Activated CD8-positive, alpha-beta memory T cell treated with anti-CD3 and anti-CD28 coated beads for 48 hours (primary cell): ENCODE measurements at places on chromosomes 16 and 17.

GRCh38 chr16:19688396-19689024, 29.5 kb downstream of the KNOP1 start:
- no peak for DNase-seq

GRCh38 chr16:87931504-87931903, 4.8 kb downstream of the CA5A start:
- no peak for DNase-seq

DNA sequence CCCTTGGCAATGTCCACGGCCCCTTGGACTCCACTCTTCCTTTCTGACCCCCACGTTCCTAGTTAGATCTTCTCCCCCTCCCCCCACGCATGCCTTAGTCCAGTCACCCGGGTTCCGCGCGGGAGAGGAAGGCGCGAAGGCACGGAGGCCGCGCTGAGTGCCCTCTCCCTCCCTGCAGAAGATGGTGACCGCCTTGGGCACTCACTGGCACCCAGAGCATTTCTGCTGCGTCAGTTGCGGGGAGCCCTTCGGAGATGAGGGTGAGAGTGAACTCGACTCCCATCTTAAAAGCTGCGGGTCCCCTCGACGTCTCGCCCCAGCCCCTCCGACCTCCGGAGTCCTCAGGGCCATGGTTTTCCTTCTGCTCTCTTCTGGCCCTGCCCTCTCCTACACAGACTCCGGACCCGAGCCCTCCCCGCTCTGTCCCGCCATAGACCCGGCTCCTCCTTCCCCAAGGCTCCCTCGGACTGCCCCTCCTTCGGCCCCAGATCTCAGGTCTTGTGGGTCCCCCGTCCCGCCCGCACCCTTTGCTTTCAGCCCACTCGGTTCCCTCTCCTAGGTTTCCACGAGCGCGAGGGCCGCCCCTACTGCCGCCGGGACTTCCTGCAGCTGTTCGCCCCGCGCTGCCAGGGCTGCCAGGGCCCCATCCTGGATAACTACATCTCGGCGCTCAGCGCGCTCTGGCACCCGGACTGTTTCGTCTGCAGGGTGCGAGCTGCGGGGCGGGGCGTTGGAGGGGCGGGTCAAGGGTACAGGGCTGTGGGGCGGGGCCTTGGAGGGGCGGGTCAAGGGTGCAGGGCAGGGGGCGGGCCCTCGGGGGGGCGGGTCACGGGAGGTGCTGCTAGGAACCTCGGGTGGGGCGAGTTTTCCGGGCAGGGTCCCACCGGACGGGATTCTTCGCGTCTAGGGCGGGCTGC, 4.6 kb downstream of the TGFB1I1 start:
- peak; percentile 76 for DNase-seq

GRCh38 chr17:29579866-29580771, 9.3 kb downstream of the GIT1 start:
- DNase-seq, result no peak

GRCh38 chr16:48335961-48336360, 49.3 kb downstream of the SIAH1 start:
- DNase-seq, result no peak

DNA sequence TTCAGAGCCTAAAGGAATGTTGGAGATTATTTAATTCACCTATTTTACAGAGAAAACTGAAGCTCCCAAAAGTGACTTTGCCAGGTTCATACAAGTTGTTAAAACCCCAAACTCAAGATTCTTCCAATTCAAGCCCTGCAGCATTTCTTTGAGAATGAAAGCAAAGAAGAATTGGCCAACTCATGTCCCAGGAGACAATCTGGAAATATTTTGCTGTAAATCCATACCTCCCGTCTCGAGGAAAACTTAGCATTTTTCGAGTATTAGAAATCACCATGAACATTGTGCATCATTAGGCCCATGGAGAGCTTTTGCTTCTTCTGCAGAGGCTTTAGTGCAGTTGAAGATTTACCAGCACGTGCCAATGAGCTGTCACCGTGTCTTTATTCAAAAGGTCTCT, 176.4 kb upstream of the KCNJ16 start:
- no peak for DNase-seq

GRCh38 chr17:37191219-37191618, 184.6 kb upstream of the C17orf78 start:
- DNase-seq, result no peak

- no peak for DNase-seq
Observed at GRCh38 chr16:79672524-79672923, 72.0 kb upstream of the MAF start.

DNA sequence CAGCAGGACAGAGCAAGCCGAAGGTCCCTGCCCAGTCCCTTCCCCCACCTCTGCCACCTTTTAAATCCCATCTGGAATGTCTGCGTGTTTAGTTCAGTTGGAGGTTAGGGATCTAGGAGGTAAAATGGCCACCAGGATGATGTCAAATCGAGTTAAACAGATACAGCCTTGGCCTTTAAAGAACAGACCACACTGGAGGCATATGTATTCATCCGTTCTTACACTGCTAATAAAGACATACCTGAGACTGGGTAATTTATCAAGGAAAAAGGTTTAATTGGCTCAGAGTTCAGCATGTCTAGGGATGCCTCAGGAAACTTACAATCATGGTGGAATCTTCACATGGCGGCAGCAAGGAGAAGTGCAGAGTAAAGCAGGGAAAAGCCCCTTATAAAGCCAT, 167.8 kb upstream of the CACNG5 start:
- DNase-seq, result no peak

DNA sequence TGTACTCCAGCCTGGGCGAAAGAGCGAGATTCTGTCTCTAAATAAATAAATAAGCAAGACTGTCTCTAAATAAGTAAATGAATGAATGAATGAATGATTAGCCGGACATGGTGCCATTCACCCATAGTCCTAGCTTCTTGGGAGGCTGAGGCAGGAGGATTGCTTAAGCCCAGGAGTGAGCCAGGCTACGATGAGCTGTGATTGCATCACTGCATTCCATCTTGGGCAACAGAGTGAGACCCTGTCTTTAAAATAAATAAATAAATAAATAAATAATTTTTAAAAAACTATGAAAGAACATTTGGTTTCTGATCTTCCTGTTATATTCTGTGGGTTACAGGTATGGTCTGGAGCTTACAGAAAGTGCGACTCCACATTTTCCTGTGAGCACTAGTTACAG, 65.0 kb downstream of the C17orf58 start:
- DNase-seq, result no peak

GRCh38 chr17:68443972-68444464, 13.3 kb downstream of the WIPI1 start:
- no peak for DNase-seq

- DNase-seq, result no peak
Observed at GRCh38 chr17:55845385-55845784, 94.5 kb downstream of the PCTP start.

- no peak for DNase-seq
Observed at GRCh38 chr17:36196131-36196486, 449 bp downstream of the CCL3L1 start.

DNA sequence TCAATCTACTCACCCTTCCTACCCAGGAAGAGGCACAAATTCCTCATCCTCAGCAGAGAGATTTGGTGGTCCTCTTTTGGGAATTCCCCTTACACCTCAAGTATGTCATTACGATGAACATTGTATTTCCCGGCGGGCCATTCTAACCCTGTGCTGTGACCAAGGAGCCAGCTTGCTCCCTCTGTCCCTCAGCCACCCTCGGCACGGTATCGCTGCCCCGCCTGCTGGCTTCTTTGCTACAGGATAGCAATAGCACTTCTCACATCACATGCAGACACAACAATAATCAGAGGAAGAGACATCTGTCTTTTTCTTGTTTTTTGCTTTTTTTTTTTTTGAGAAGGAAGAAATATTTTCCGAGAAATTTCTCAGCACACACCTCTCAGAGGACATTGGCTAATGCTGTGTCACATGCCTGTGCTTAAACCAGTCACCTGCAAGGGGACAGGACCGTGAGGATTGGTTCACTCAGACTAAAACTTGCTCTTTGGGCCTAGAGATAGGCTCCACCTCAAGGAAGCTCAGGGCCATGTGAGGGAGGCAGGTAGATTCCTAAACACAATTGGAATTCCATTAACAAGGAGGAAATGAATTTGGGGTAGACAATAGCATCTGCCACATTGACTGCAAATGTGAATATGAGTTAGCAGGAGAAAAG, 41.2 kb downstream of the TMC5 start:
- DNase-seq, result no peak

DNA sequence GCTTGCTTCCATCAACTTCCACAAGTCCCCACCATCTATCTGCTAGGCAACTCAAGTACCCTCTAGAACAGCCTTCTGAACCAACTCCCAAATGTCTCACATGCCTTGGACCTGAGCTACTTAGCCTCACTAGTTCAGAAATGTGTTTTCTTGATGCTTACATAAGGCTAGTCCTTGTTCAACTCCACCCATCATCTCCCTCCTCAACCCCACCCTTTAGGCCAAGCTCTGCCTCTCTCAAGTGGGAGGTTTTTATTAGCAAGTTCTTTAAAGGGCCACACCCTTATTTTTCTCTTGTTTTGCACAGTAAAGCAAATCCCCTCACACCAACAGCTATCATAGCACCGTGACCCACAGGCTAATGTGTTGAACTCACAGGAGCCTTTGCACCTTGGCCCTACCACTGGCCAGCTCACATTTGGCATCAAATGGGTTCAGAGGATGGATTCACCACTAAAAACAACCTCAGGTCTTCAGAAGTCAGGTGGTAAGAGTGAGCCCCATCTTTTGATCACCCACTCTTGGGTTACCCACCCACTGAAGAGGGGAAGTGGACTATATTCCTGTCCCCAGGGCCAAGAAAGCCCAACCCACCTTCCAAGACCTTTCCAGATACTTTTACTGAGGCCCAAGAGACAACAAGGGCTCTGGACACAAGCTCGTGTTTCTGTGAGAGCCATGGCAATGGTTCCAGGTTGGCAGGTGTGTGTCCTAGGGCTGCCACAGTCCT, 12.2 kb downstream of the PIK3R5 start:
- DNase-seq, result no peak

GRCh38 chr16:3971706-3972105, 91.2 kb upstream of the CREBBP start:
- DNase-seq, result no peak

DNA sequence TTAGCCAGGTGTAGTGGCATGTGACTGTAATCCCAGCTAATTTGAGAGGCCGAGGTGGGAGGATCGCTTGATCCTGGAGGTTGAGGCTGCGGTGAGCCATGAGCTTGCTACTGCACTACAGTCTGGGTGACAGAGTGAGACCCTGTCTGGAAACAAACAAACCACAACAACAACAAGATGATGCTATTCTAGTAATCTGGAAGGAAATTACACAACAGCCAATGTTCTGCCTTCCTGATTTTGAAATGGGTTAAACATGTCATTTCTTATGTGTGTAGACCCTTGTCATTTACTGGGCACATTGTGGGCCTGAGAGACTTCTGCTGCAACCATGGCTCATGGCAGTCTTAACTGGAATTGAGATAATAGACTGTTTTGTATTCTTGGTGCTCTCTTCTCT, 5.9 kb downstream of the COQ7 start:
- DNase-seq, result no peak

DNA sequence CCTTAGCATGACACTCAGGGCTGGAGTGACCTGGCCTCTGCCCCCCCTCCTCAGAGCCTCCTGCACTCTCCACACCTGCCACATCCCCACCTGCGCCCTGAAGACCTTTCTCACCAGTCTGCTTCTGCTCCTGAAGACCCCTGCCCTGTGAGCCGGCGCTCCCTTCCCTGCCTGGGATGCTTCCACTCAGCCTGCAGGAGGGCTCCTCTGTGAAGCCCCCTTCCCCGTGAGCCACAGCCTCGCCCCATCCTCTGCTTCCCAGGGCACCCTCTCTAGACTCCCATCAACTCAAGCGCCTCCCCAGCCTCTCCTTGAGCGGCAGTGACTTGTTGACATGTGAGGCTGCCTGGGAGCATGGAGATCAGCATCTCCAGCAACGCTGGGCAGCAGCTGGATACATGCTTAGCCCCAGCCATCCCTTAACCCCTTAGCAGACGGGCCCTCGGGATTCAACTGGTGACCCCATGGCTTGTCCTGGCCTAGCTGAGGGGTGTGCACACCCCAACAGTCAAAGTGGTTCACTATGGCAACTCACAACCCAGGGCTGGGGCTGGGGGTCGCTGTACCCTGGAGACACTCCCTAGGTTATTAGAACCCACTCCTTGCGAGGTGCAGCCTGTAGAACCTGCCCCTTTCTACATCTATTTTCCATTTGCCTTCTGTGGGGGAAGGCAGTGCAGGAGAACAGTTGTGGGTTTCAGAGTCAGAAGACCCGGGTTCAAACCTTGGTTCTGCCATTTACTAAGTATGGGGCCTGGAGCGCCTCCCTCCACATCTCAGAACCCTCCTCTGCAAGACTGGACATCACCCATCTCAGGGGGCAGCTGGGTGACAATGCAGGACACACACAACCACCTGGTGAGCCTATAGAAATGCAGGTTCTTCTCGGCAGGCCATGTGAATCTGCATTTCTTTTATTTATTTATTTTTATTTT, 21.5 kb downstream of the TMEM235 start:
- DNase-seq, result no peak

GRCh38 chr17:78583091-78583490, 5.9 kb upstream of the DNAH17 start:
- DNase-seq, result no peak

GRCh38 chr17:19726631-19727376, 10.4 kb upstream of the SLC47A2 start:
- no peak for DNase-seq

DNA sequence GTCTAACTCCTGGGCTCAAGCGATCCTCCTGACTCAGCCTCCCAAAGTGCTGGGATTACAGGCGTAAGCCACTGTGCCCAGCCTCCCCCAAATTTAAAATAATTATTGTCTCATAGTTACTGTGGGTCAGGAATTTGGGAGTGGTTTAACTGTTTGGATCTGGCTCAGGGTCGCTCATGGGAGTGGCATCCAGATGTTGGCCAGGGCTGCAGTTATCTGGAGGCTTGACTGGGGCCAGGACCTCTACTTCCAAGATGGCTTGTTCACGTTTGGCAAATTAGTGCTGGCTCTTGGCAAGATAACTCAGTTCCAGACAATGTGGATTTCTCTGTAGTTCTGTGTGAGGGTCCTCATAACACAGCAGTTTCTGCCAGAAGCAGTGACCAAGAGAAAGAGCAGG, 8.0 kb downstream of the TEN1 start:
- DNase-seq, result no peak

- DNase-seq, result no peak
Observed at GRCh38 chr17:74466111-74466827, at the start of gene CD300A. Gene CD300A (plus strand): TSS chr17:74466634. CDS start chr17:74466704, 70 bp downstream.

DNA sequence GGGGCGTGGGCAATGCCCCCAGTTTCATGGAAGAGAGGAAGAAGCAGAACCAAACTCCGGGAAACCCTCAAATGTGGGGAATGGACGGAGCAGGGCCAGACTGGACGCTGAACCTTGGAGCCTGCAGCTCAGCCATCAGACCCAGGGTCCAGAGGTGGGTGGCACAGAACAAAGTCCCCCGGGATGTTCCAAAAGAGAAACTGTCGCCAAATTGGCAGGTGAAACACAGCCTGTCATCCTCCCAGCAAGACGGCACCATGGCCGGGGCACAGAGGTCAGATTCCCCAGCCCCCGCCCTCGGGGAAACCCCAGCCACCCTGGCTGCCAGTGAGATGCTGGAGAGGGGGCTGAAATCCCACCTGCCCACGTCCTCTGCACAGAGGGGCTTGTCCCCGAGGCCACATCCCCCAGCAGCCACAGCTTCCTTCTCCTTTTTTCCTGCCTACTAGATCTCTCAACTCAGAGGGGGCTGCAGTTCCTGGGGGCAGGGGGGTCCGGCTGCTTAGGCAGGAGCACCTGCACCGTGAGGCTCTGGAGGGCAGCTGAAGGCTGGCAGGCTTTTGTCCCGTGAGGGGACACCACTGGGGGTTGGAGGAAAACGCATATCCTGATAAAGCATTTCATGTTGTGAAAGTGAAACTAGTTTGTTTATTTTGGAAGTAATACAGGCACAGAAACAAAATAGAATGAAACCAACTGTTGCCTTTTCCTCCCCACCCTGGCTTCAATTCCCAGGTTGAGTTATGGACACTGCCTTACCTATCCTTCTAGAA, 1.2 kb upstream of the SECTM1 start:
- no peak for DNase-seq
